OCI-M1 (cell line): ENCODE measurements at places on chromosomes 11 and 22.

DNA sequence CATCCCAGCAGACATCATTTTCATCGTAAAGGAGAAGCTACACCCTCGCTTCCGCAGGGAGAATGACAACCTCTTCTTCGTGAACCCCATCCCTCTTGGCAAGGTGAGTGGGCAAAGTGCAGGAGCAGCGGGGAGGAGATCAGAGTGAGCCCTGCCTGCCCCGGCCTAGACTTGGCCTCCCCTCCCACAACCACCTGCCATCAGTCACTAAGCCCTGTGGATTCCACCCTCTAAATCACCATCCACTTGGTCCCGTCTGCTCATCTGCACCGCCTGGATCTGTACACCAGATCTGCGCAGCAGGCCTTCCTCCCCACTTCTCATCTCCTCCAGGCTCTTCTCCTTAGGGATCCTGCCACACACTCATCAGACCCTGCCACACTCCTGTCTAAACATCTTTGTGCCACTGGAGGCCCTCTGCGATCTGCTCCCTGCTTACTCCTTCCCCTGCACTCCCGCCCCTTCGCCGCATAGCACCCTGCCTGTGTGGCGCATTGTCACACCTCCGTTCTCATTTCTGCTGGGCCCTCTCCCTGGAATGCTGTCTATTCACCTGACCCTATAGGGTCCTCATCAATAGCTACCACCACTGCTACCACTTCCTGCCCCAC, 14.2 kb downstream of the UCP2 start:
- DNase-seq: no peak

DNA sequence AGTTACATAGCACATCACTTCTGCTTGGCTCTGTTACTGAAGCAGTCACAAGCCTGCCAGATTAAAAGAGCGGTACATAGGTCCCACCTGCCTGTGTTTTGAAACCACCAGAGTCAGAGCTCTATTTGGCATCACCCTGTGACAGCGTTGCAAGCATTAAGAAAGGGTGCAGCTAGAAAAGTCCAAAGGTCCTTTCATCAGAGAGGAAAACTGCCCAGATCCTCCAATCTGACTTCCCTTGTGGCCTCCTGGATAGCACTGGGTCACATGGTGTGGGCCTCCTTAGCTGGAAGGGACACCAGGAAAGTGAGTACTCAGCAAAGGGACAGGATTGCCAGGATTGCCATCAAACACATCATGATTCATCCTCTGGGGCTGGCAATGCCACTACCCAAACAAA, 22.9 kb downstream of the STX3 start:
- no peak for DNase-seq

DNA sequence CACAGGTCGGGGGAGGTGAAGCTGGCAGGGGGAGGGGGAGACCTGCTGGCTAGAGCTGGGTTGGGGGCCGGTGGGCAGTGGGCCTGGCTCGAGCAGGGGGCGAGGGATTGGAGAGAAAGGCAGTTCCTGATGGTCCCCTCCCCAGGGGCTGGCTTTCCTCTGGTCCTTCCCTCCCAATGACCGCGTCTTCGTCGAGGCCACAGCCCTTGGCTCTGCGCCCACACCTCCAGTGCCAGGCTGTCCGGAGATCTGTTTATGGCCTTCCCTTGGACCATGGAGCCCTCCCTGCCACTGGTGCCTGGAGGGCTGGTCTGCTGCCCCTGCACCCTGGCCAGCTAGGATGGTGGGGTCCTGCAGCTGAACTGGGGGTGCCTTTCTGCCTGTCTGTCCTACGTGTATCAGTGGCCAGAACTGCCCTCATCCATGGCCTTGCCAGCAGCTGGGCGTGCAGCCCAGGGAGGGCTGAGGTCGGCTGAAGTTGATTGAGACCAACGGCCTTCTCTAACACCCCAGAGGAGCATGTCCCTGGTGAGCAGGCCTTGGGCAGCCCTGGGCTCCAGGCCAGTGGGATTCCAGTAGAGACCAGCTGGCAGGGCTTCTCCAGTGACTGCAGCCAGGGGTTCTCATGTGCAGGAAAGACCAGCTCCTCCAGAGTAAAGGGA, 12.3 kb downstream of the TANGO2 start:
- DNase-seq: no peak

DNA sequence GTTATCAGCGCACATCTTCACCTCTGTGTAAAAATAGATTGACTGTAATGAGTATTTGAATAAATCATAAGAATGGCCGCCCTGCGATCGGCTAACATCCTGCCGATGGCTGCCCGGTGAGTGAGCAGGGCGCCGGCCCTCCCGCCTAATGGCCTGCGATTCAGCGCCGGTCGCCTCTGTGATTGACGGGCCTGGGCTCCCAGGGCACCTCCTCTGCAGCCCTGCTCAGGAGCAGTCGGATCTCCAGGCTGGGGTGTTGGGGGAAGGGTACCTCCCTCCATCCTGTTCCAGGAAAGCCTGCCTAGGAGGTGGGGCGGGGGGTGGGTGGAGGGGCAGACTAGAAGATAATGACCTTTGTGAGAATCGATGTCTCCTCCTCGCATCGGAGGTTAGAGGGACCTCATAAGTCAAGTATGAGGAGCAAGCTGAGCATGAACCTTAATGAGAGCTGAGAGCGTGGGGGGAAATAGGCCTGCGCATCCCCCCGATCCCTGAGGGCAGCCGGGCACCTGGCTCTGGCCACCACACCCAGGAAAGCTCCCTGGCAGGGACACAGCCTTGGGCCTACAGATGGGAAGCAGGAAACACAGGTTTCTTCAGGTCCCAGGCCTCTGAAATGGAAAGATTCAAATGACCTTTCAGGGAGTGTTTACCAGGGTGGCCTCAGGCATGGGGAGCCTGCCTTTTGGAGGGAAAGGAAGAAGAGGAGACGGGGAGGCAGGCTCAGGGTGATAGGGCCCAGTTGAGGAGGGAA, 71.7 kb downstream of the PKNOX2 start:
- DNase-seq: no peak

- DNase-seq: no peak
Measured at GRCh38 chr22:30947173-30947815, 21.3 kb downstream of the MORC2 start.

DNA sequence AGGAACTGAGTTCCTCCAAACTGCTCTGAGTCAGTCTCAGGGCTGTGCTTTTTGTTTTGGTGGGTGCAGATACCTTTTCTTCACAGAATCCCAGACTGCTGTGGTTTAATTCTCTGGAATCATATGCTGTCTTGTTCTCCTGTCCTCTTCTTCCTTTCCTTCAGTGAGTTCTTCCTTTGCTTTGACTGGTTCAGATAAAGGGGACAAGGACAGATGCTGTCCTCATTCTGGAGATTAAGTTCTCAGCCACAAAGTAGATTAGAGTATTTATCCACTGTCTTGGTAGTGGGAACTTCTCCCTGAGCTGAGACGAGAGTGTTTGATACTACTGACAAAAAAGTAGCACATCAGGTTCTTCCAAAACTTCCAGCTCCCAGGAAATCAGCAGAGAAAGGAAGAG, 13.3 kb downstream of the ZDHHC5 start:
- DNase-seq: peak; percentile 43

- no peak for DNase-seq
Measured at GRCh38 chr11:12294613-12295012, 82.8 kb upstream of the PARVA start.

DNA sequence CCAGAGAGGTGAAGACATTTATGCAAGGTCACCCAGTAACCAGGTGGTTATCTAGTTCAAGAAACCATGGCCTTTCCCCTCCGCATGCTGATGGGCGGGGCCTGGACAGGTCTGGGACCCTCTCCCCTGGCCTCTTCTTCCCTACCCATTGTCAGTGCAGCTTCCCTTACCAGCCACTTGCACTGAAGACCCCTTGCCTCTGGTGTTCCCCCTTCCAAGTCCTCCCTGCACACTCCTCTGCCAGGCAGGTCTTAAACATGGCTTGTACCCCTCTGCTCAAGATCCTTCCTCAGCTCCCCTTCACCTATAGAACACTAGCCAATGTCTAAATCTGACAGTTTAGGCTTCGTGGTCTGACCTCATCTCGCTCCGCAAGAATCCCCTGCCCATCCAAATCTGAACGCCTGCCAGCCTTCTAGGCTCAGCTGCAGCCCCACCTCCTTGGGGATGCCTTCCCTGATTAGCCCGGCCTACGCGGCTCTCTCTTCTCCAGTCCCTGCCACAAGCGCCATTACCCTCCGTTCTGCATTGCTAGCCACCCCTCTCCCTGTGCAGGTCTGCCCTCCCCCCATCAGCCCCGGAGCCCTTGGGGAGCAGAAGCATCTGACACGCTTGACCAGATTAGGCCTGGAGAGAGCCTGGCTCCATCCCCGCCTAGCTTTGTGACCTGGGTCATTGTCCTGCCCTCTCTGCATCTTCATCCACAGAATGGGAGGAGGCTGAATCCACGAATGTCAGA, 213.8 kb downstream of the DSCAML1 start:
- DNase-seq: no peak

DNA sequence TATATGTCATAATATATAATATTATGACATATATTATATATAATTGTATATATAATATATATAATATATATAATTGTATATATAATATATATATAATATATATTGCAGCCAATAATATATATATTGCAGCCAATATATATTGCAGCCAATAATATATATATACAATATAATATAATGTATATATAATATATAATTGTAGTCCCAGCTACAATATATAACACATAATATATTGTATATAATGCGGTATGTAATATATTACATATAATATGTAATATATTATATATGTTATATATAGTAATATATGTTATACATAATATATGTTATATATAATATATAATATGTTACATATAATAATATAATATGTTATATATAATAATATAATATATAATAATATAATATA, 5.8 kb upstream of the CELF1 start:
- DNase-seq: no peak

DNA sequence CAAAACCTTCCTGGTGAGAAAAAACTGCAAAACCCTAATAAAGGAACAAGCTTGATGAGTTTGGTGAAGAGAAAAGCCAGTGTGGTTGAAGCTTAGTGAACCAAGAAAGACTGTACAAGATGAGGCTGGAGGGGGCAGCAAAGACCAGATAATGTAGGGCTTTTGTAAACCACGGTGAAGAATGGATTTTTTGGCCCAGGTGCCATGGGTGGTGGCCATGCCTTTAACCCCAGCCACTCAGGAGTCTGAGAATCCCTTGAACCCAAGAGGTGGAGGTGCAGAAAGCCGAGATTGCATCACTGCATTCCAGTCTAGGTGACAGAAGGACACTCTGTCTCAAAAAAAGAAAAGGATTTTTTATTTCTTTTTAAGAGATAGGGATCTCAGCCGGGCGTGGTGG, 5.0 kb upstream of the ZDHHC5 start:
- peak; percentile 51 for DNase-seq

DNA sequence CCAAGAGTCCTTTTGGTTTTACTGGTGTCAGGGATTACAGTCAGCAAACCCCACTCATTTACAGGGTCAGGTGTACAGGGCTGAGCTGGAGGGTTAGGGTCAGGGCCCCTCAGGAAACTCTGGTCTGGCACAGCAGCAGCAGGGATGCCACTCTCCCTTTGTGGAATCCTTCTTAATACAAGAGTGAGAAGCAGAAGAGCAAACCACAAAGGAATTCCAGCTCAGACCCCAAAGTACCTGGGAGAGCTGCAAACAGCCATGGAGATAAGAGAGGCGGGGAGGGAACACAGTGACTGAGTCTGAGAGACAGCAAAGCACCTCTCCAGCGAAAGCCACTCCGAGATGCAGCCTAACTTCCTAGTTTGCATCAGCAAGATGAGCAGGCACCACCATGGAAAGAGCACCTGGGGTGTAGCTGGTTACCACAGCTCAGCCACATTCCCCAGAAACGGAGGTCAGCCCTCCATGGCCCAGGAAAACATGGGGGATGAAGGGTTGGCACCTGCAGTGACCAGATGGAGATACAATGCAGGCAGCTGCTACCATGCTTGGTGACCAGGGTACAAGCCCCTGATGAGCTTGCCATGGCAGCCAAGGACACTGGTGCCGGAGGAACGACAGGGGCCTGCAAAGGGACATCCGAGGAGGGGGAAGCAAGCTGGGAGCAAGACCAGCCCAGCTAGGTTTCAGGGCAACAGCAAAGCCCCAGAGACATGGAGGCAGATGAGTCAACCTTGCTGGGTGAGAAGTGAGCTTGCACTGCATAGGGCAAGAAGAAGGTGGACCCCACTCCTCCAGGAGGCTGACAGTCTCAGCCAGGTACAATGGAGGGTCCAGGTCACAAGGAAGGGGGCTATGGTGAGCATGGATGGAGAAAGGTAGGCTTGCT, 3.9 kb downstream of the BET1L start:
- DNase-seq: no peak

GRCh38 chr11:83312430-83312829, 26.3 kb upstream of the CCDC90B start:
- no peak for DNase-seq

- no peak for DNase-seq
Measured at GRCh38 chr11:107221748-107222285, 203.5 kb upstream of the GUCY1A2 start.
